ENCODE measurements at places on chromosomes 7 and 10.

DNA sequence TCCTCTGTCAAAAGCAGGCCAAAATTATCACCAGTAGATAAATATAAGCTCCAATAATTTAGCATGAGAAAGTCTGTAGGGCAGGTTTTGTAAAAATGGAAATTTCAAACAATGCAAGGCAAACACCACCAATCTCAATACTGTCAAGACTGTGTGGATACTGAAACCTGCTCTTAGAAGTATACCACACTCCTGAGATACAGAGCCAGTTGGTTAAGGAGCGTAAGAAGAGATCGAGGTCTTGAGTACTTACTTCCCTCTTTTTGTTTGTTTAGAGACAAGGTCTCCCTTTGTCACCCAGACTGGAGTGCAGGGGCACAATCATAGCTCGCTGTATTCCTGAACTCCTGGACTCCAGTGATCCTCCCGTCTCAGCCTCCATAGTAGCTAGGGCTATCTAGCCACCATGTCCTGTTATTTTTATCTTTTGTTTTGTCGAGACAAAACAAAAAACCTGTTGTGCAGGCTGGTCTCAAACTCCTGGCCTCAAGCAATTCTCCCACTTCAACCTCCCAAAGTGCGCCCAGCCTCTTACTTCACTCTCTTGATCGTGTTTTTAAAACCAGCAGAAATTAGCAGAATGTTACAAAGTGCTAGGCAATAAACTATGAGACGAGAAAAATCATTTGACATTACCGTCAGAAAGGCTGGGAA lies 205.7 kb downstream of the PARD3 start:
- no peaks in the 10 kb centered on the region for H3K4me1 ChIP-seq
- DNase-seq = no peak
- no peaks in the 10 kb centered on the region for H3K36me3 ChIP-seq

DNA sequence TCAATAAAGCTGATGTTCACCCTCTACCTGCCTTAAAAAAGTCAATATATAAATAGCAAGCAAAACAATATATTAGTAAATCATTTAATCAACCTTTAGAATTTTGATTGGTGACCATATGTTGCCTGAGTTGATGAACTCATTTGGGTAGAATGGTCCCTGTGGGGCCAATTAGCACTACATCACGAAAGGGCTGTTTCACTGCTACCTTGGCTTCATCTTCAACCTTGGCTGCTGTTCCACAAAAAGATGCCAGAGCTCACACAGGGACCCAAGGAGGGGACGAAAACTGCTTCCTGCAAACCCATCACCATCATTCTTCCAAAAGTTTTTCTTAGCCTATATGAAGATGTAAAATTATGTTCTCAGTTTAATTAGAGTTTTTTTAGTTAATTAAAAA lies 35.4 kb upstream of the HBP1 start:
- no peak for DNase-seq
- no peaks in the 10 kb centered on the region for H3K4me1 ChIP-seq
- no peak overlapping the region for H3K4me3 ChIP-seq
- H3K27ac ChIP-seq = no peak overlapping the region

DNA sequence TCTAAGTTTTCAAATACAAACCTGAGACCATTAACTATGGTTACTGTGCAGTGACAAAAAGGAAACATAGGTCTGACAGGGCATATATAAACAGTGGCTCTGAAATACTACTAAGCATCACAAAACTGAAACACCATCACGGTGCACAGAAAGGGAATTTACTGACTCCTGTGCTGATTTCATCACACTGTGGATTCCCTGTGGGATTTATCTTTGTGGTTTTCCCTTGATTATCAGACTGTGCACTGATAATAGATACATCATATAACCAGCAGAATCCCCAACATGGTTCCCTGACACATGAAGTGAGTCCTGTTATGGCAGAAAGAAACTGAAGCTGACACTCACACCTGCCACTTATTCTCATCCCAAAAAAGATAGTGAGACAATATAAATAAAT lies 676.3 kb upstream of the KCND2 start:
- no peak for DNase-seq
- H3K36me3 ChIP-seq = no peaks in the 10 kb centered on the region
- H3K4me1 ChIP-seq = no peaks in the 10 kb centered on the region
- H3K27ac ChIP-seq = no peak overlapping the region
- no peaks in the 10 kb centered on the region for H3K27me3 ChIP-seq

- H3K4me1 ChIP-seq = no peaks in the 10 kb centered on the region
- no peak for DNase-seq
- no peak overlapping the region for H3K27ac ChIP-seq
- H3K36me3 ChIP-seq = no peaks in the 10 kb centered on the region
- H3K27me3 ChIP-seq = no peaks in the 10 kb centered on the region
Observed at GRCh38 chr7:48067475-48067874, 21.6 kb upstream of the UPP1 start.

GRCh38 chr7:128938544-128939074 lies 882 bp downstream of the IRF5 start:
- H3K27me3 ChIP-seq = peaks cover 6% of the 10 kb centered on the region
- no peaks in the 10 kb centered on the region for H3K36me3 ChIP-seq
- H3K4me3 ChIP-seq = peak overlapping the region; percentile 49
- H3K4me1 ChIP-seq = peaks cover 9% of the 10 kb centered on the region
- no peak overlapping the region for H3K27ac ChIP-seq

- H3K4me1 ChIP-seq = no peaks in the 10 kb centered on the region
- H3K27ac ChIP-seq = no peak overlapping the region
Observed at GRCh38 chr7:69599955-69600709, 1.9 kb downstream of the AUTS2 start.

DNA sequence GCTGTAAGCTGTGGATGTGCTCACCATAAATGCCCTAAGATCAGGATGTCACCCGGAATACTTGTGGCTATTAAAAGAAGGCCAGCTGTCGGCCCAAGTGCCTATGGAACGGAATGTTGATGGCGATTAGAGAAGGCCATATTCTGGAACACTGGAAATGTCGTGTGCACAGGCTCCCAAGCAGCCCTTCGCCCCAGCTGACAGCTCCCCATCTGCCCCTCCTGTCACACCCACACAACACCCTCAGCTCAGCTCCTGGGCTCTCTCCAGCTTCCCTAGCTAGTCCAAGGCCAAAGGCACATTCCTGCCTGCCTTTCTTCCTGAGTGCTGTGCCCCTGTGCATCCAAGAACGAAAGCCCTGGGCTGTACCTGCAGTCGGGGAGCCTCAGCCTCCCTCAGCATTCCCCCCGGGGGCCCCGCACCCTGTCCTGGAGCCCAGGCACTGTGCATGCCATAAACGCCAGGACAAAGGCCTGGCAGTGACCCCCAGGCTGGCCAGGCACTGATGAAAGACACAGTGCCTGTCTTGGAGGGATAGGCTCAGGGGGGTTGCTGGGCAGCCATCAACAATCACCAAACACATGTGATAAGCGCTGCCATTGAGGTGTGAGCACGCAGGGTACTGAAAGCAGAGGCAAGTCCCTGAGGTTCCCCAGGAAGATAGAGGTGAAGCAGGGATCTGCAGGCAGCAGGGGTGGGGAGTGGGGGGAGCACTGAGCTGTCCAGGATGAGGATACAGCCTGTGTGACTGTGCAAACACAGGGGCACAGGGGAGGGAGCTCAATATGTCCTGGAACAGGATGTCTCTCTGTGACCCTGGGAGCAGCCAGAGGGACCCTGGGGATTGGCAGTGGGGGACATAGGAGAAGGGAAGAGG lies 3.7 kb upstream of the LDB3 start:
- peak; percentile 83 for DNase-seq
- peak overlapping the region; percentile 86 for H3K27ac ChIP-seq
- peaks cover 4% of the 10 kb centered on the region for H3K36me3 ChIP-seq
- peaks cover 71% of the 10 kb centered on the region for H3K4me1 ChIP-seq
- H3K4me3 ChIP-seq = no peak overlapping the region

DNA sequence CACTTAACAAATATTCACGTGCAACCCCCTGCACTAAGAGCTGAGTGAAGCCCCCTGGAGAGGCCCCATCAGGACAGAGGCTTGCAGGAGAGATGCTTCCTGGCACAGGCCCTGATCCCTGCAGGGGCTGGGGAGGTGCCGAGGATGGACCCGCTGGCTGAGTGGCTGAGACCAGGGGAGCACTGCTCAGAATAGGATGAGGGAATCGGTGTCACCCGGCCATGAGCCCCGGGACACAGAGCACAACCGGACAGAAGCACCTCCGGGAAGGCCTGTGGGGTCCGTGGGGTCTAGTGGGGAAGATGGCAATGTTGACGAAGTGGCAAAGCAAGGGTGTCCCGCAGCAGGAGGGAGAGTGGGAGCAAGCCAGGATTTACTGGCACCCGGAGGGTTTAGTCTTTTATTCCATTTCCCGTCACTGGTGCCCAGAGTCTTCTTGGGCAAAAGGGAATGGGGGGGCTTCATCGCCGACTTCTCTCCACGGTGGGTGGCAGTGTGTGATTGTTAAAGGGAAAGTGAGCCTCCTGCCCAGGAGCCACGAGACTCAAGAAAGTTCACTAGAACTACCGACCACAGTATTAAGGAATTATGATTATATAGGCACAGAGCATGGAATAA lies 140.7 kb downstream of the ADARB2 start:
- no peaks in the 10 kb centered on the region for H3K27me3 ChIP-seq
- no peaks in the 10 kb centered on the region for H3K36me3 ChIP-seq
- H3K4me1 ChIP-seq = no peaks in the 10 kb centered on the region
- H3K27ac ChIP-seq = no peak overlapping the region
- no peak for DNase-seq

DNA sequence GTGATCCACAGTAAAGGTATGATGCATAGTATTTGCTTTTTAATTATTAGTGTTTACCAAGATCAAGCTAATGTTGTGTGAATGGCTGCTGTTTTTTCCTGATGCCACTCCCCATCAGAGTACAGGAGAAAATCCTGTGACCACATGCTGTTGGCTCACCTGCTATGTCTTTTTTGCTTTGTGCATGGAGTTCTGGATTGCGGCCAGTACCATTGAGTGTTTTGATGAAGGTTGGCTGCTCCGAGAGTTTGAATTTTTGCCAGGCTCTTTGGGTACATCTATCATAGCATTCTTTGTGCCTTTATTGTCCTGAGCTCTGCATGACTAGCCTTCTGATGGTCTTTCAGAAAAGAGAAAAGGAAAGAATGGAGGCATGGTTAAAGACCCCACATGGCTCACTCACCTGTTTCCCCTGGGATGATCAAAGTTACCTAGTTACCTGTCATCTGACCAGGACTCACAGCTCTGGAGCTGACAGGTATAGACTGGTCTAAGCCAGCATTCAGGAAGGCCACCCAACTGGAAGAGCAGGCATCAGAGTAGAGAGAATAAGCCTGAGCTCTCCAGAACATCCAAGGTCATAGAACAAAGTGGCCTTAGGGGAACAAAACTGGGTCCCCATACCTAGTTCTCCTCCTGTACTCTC lies 11.8 kb upstream of the SGPL1 start:
- no peaks in the 10 kb centered on the region for H3K27me3 ChIP-seq
- no peaks in the 10 kb centered on the region for H3K4me1 ChIP-seq
- H3K4me3 ChIP-seq = no peak overlapping the region

DNA sequence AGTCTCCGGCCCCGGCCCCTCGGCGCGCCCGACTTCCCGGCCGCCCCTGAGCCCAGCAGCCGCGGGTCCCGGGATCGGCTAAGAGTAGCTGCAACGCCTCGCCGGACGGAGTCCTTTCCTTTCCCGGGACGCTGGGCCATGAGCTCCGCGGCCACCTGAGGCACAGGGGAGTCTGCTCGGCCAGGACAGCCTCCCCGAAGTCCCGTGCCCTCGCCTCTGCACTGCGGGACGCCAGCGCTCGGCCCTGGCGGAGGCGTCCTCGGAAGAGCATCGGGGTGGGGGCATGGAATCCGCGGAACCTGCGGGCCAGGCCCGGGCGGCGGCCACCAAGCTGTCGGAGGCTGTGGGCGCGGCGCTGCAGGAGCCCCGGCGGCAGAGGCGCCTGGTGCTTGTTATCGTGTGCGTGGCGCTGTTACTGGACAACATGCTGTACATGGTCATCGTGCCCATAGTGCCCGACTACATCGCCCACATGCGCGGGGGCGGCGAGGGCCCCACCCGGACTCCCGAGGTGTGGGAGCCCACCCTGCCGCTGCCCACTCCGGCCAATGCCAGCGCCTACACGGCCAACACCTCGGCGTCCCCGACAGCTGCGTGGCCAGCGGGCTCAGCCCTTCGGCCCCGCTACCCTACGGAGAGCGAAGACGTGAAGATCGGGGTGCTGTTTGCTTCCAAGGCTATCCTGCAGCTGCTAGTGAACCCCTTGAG lies 502 bp downstream of the SLC18A3 start:
- H3K4me1 ChIP-seq = peaks cover 47% of the 10 kb centered on the region
- H3K27me3 ChIP-seq = peaks cover 86% of the 10 kb centered on the region
- DNase-seq = no peak
- H3K4me3 ChIP-seq = peak overlapping the region; percentile 6

- peaks cover 21% of the 10 kb centered on the region for H3K4me1 ChIP-seq
- no peaks in the 10 kb centered on the region for H3K27me3 ChIP-seq
- H3K4me3 ChIP-seq = no peak overlapping the region
- H3K36me3 ChIP-seq = no peaks in the 10 kb centered on the region
- H3K27ac ChIP-seq = peak overlapping the region; percentile 78
Observed at GRCh38 chr10:122044045-122044661, 55.2 kb downstream of the TACC2 start.

- no peaks in the 10 kb centered on the region for H3K36me3 ChIP-seq
- H3K4me1 ChIP-seq = peaks cover 11% of the 10 kb centered on the region
Observed at GRCh38 chr10:84292502-84292901, 35.9 kb upstream of the CCSER2 start.

DNA sequence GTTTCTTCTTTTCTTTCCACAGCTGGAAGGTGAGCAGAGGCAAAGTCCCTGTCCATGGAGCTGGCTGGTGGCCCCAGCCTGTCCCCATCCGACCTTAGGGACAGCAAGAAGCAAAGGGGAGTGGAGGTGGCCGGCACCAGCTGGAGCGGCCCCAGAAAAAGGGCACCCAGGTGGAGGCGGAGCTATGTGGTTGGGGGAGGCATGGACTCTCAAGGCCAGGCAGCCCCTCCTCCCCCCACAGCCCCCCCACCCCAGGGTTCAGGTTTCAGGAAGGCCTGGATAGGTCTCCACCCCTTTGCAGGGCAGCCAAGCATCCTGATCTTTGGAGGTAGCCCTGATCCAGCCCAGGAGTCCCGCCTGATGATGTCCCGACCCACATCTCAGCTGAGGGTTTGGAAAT lies at the start of gene SSC4D:
Gene SSC4D (minus strand): TSS at position 161 of the 400 bp plus-strand sequence. CDS start 5,258 bp downstream, outside the sequence.
- H3K4me3 ChIP-seq = no peak within 1 kb of the TSS
- DNase-seq = no peak
- H3K4me1 ChIP-seq = no peaks in the 10 kb centered on the region
- H3K27ac ChIP-seq = no peak within 1 kb of the TSS

GRCh38 chr10:14742815-14743214 lies 31.9 kb downstream of the FAM107B start:
- DNase-seq = no peak

- no peak overlapping the region for H3K4me3 ChIP-seq
- H3K4me1 ChIP-seq = peaks cover 44% of the 10 kb centered on the region
- H3K27ac ChIP-seq = peak overlapping the region; percentile 20
- no peaks in the 10 kb centered on the region for H3K27me3 ChIP-seq
- H3K36me3 ChIP-seq = peaks cover 45% of the 10 kb centered on the region
- no peak for DNase-seq
Observed at GRCh38 chr10:88901206-88901983, 21.4 kb downstream of the STAMBPL1 start.

GRCh38 chr10:69936091-69936490 lies 116.6 kb upstream of the MACROH2A2 start:
- peaks cover 2% of the 10 kb centered on the region for H3K4me1 ChIP-seq
- H3K27me3 ChIP-seq = no peaks in the 10 kb centered on the region
- no peak for DNase-seq
